GM12878 (cell line): ENCODE measurements at places on chromosomes 2 and 18. TPM values are rescaled to one million over a fixed set of nuclear protein-coding genes. Genes with fewer than 3 reads are reported as not detected.

DNA sequence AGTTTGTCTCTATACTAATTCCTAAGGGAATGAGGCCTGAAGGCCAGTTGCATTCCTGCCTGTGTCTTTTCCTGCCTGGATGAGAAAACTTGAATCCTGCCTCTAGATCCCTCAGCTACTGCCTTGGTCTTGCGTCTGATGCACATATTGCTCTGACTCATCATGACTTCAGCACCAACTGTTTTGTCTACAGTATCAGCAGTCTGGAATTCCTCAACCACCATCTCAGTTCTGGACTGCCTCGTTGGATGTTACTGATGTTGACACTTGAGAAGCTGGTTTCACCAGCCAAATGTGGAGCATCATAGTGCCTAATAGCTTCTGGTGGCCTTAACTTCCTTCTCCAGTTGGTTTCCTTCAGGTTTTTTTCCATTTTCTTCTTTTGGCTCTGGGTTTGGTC, 211.0 kb downstream of the CTNNA2 start:
- no peak for DNase-seq
- no peak overlapping the region for H3K4me3 ChIP-seq
- no peaks in the 10 kb centered on the region for H3K27me3 ChIP-seq
- no peaks in the 10 kb centered on the region for H3K4me1 ChIP-seq
- no peaks in the 10 kb centered on the region for H3K36me3 ChIP-seq

GRCh38 chr18:12647773-12648172, 10.1 kb downstream of the SPIRE1 start:
- H3K36me3 ChIP-seq = no peaks in the 10 kb centered on the region
- no peaks in the 10 kb centered on the region for H3K27me3 ChIP-seq
- no peak overlapping the region for H3K4me3 ChIP-seq
- no peak overlapping the region for H3K27ac ChIP-seq

IL1R1 gene
- total RNA-seq = 0.61 and 1.1 TPM in 2 replicates

- no peaks in the 10 kb centered on the region for H3K36me3 ChIP-seq
- H3K27ac ChIP-seq = no peak overlapping the region
- H3K4me1 ChIP-seq = no peaks in the 10 kb centered on the region
- H3K4me3 ChIP-seq = no peak overlapping the region
Observed at GRCh38 chr2:224165901-224166319, 126.8 kb upstream of the SERPINE2 start.

GRCh38 chr18:9944805-9945204, 31.0 kb downstream of the VAPA start:
- no peaks in the 10 kb centered on the region for H3K4me1 ChIP-seq
- H3K27ac ChIP-seq = no peak overlapping the region

DNA sequence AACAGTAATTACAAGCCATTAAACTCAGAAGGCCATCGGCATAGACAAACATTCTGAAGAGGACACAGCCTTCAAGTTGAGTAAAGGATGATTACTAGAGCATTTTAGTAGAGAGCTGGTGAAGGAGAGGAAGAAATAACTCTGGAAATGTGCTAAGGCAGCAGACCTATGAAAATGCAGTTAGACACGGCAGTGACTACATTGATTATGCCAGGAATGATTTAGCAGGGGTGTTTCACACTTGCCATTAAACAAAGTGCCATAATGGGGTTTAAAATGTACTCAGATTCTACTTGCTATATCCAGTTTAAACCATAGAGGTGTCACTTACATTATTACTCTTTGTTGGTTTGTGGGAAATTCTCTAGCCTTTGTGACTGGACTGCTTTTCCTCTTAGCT, 372.3 kb downstream of the CPS1 start:
- no peaks in the 10 kb centered on the region for H3K36me3 ChIP-seq
- no peak overlapping the region for H3K4me3 ChIP-seq
- no peak overlapping the region for H3K27ac ChIP-seq
- no peaks in the 10 kb centered on the region for H3K4me1 ChIP-seq
- DNase-seq = no peak

GRCh38 chr2:158317642-158318041, 138.9 kb downstream of the CCDC148 start:
- H3K4me1 ChIP-seq = no peaks in the 10 kb centered on the region
- no peaks in the 10 kb centered on the region for H3K27me3 ChIP-seq
- H3K27ac ChIP-seq = no peak overlapping the region
- DNase-seq = no peak
- H3K4me3 ChIP-seq = no peak overlapping the region
- no peaks in the 10 kb centered on the region for H3K36me3 ChIP-seq

DNA sequence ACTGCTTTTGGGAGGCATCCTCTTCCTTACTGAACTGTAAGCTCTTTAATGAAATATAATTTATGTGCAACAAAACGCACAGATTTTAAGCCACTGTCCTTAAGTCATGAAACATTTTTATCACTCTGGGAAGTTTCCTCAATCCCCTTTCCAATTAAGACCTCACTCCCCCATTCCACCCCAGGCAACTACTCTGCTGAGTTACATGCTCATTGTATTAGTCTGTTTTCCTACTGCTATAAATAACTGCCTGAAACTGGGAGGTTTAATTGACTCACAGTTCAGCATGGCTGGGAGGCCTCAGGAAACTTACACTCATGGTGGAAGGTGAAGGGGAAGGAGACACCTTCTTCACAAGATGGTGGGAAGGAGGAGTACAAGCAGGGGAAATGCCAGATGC, 46.5 kb upstream of the KCNE4 start:
- no peaks in the 10 kb centered on the region; the same call in 1 of the 2 replicates for H3K27me3 ChIP-seq
- H3K4me3 ChIP-seq = no peak overlapping the region
- no peak for DNase-seq
- H3K27ac ChIP-seq = no peak overlapping the region

DNA sequence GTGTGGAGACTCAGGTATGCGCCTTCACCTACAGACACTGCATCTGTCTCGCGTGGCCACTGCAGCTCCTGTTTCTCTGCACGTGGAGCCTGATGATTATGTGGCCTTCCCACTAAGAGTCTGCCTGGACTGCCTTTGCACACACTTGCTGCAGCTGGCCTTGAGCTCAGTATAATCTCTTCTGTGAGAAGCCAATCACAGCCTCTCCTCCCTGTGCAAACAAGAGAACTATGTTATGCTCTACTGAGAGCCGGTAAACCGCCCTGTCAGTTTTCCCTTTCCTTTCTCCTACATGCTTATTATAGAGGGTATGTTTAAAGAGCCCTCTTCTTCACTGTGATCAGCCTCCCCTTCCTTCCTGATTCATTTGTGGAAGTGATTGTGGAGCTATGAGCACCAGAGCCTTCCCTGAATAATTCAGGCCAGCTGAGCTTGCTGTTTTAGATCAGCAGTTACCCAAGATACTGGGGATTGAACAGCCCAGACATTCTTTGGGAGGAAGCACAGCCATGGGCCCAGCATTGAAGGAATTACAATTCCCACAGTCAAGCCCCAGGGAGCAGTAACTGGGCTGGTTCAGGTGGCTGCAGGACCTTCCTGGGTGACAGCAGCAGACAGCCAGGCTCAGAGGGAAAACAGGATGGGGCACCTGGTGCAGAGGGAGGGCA, 3.7 kb upstream of the TGFA start:
- H3K27ac ChIP-seq = no peak overlapping the region
- H3K4me1 ChIP-seq = no peaks in the 10 kb centered on the region
- no peak for DNase-seq
- no peaks in the 10 kb centered on the region for H3K36me3 ChIP-seq
- no peak overlapping the region for H3K4me3 ChIP-seq

- no peaks in the 10 kb centered on the region for H3K4me1 ChIP-seq
- H3K27ac ChIP-seq = no peak overlapping the region
- H3K36me3 ChIP-seq = no peaks in the 10 kb centered on the region
- no peak for DNase-seq
- no peak overlapping the region for H3K4me3 ChIP-seq
- H3K27me3 ChIP-seq = no peaks in the 10 kb centered on the region
Observed at GRCh38 chr2:227267410-227268115, 57.5 kb upstream of the MFF start.

GRCh38 chr2:147172493-147173188, 672.2 kb upstream of the ACVR2A start:
- DNase-seq = no peak
- H3K27ac ChIP-seq = no peak overlapping the region
- H3K36me3 ChIP-seq = no peaks in the 10 kb centered on the region

DNA sequence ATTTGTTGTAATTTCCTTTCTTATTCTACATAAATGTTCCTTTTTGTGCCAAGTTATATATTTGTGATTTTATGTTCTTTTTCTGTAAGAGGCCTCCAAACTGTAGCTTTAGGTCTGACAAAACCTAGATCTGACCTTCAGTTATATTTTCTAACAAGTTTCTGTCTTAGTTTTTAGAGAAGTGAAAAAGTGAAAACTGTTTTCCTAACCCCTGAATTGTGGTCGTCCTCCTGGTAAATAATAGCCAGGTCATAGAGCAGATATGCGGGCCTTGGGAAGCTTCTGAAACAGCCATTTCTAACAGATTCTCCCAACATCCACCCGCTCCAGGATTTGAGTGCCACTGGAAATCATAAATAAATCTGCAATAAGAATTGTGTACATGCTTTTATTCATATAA, 398.4 kb upstream of the CWC22 start:
- no peaks in the 10 kb centered on the region for H3K36me3 ChIP-seq
- H3K27ac ChIP-seq = no peak overlapping the region
- DNase-seq = no peak
- H3K4me3 ChIP-seq = no peak overlapping the region

DNA sequence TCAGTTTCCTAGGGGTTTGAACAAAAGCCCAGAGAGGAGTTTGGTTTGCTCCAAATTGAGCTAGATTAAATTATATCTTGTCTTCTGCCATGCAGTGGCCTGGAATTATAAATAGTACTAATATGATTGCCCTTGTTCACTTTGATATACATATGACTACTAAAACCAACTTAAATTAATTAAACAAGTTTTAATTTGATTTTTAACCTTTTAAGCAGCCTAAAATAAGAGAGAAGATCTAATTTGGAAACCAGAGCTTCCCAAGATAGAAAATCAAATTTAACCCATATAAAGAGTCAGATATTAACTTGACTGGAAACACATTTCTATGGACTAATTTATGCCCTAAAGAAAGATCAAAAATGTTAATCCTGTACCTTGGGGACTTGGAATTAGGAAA, 444.5 kb upstream of the SLC8A1 start:
- H3K36me3 ChIP-seq = no peaks in the 10 kb centered on the region
- no peak overlapping the region for H3K4me3 ChIP-seq
- no peak for DNase-seq
- H3K27me3 ChIP-seq = no peaks in the 10 kb centered on the region
- H3K4me1 ChIP-seq = no peaks in the 10 kb centered on the region

AGXT gene
- 0.18 and 0.19 TPM in 2 replicates for total RNA-seq

DNA sequence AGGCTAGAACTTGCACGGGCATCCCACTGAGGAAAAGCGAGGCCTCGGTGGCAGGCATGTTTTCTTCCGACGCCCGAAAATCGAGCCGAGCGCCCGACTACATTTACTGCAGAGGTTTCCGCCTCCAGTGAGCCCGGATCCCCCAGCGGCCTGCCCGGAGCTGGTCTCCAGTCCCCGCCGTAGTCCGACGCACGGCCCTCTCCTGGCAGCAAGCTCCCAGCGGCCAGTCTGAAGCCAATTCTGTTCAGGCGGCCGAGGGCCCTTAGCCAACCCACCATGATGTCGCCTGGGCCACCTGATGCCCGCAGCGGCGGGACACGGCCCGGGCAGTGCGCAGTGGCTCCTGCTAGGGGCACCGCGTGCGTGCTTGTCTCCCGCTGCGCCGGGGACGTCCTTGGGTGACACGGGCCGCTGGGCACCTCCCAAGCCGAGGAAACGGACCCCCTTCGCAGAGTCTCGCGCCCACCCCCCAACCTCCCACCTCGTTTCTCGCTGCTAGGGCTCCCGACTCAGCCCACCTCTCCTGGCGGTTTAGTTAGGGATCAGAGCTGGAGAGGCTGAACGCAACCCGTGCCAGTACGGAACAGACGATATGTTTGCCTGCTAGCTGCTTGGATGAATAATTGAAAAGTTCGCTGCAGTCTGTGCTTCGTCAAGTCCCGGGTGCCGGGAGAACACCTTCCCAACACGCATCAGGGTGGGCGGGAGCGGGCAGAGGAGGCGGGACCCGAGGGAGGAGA, 5.3 kb downstream of the ONECUT2 start:
- no peaks in the 10 kb centered on the region for H3K4me1 ChIP-seq
- no peak overlapping the region for H3K27ac ChIP-seq
- H3K36me3 ChIP-seq = no peaks in the 10 kb centered on the region

DNA sequence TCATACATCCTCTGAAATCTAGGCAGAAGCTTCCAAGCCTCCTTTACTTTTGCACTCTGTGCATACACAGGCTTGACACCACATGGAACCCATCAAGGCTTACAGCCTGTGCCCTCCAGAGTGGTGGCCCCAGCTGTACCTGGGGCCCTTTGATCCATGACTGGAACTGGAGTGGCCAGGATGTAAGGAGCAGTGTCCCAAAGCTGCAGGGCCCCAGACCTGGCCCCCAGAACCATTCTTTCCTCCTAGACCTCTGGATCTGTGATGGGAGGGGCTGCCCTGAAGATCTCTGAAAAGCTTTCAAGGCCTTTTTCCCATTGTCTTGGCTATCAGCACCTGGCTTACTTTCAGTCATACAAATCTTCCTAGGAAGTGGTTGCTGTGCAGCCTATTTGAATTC, 63.1 kb upstream of the NOL4 start:
- H3K27ac ChIP-seq = no peak overlapping the region
- H3K4me1 ChIP-seq = no peaks in the 10 kb centered on the region
- no peak overlapping the region for H3K4me3 ChIP-seq
- no peaks in the 10 kb centered on the region for H3K27me3 ChIP-seq
- no peaks in the 10 kb centered on the region for H3K36me3 ChIP-seq

DNA sequence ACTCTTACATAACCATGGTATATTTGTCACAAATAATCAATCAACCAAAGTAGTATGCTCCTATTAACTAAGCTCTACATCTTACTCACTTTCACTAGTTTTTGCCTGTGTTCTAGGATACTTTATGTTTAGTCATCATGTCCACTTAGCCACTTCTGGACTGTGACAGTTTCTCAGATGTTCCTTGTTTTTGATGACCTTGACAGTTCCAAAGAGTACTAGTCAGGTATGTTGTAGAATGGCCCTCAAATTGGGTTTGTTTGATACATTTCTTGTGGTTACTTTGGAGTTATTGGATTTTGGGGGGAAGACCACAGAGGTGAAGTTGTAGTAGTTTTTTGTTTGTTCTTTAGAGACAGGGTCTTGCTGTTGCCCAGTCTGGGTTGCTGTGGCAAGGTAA, 35.5 kb downstream of the BUB1 start:
- no peaks in the 10 kb centered on the region for H3K4me1 ChIP-seq
- no peak overlapping the region for H3K27ac ChIP-seq
- H3K36me3 ChIP-seq = peaks cover 34% of the 10 kb centered on the region
- no peaks in the 10 kb centered on the region for H3K27me3 ChIP-seq

XIRP2 gene
- not detected in 2 replicates for total RNA-seq

KANSL1L gene
- total RNA-seq = 4.3 and 4.5 TPM in 2 replicates

HOXD8 gene
- total RNA-seq = not detected in 2 replicates
